HuH-7.5 (cell line): ENCODE measurements at places on chromosomes 3 and 15.
A peak's percentile ranks its signal among the peaks of the same experiment; 100 is the strongest.

- no peak for DNase-seq
These were observed 191.3 kb downstream of the LPP start for GRCh38 chr3:188345223-188345622.

DNA sequence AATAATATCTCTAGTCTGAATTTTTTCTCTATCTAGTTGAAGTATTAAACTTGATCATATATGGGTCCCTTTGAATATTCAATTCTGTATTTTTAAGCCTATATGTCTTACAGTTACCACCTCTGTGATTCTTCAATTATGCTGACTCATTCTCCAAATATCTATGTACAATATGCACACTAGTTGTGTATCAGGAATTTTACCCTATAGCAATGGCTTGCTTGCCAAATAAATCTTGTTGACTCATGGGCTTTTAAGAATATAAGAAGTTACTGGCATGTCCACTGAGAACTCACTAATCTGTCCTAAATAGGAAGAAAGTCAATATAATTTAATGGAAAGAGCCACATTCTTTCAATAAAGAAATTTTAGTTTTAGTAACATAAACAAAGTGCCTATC, 656.3 kb downstream of the RBMS3 start:
- DNase-seq, result no peak

DNA sequence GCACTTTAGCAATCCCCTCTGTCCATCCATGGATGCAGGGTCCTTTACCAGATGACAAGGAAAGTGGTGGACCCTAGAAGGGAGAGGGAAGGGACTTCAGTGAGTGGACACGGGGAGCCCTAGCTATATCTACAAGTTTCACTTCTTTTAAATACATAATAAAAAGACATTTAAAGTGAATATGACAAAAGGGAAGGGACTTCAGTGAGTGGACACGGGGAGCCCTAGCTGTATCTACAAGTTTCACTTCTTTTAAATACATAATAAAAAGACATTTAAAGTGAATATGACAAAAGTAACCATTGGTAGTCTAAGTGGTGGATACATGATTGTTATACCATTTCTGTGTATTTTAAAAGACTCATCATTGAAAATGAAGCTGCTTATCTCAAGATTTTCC, 81.9 kb upstream of the HES1 start:
- DNase-seq, result no peak

DNA sequence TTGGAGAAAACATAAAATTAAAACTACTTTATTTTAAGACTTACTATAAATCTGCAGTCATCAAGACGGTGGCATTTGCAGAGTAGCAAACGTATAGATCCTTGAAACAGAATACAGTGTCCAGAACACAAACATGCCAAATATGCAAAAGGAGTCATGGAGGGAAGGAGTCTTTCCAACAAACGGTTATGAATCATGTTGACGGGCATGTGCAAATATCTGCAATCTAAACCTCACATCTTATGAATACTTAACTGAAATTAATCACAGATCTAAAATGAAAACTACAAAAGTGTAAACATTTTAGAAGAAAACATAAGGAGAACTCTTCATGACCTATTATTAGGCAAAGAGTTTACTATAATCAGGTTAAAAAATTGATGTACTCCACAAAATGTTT, 69.4 kb downstream of the TFRC start:
- no peak for DNase-seq

DNA sequence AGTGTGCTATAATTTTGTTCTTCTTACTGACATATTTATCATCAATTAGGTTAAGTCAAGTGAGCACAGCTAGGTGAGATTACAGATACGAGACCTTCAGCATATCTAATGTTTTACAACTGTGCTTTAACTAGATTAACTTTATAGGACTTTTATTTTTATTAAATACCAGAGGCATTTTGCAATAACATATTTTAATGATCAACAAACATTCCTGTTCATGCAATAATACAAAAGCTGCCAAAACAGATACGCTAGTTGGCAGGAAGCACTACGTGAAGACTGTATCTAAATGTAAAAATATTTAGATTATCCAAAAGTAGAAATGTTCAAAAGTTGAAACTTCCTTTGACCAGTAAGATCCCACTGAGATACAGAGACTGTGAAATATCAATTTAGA, 139.1 kb downstream of the CBLB start:
- no peak for DNase-seq

DNA sequence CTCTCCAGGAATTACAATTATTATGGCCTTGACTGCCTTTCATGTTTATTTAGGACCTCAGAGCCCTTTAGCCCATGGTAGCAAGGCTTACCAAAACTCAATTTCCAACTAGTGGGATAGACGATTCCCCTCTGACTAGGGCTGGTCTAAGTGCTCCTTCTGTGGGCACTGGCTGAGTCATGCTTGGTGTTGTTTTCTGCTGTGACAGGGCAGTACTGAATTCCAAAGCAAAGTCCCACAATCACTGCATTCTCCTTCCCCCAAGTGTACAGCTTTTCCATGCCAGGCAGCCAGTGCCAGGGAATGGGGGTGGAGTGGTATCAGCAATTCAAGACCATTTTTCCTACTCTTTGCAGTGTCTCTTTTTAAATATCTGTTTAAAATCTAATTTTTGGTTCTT, 509.0 kb upstream of the NECTIN3 start:
- DNase-seq, result no peak

DNA sequence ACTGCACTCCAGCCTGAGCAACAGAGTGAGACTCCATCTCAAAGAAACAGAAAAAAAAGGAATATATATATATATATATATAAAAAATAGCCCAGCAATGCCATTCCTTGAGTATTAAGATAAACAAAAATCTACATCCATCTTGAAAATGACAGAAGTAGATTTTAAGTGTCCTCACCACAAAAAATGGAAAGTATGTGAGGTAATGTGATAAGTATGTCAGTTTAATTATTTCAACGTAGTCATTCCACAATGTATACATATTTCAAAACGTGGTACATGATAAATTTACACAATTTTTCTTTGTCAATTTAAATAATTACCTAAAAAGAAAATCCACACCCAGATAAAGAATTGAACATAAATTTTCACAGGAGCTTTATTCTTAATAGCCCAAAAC, 54.9 kb downstream of the HCN4 start:
- DNase-seq, result no peak

GRCh38 chr3:174767406-174767805, 91.7 kb upstream of the NAALADL2 start:
- DNase-seq, result no peak

GRCh38 chr3:94083261-94083660, 20.4 kb downstream of the NSUN3 start:
- DNase-seq, result no peak

GRCh38 chr3:115666920-115667737, 43.8 kb downstream of the GAP43 start:
- DNase-seq, result no peak

GRCh38 chr15:77617476-77618230, 15.1 kb downstream of the LINGO1 start:
- peak; percentile 98 for DNase-seq

DNA sequence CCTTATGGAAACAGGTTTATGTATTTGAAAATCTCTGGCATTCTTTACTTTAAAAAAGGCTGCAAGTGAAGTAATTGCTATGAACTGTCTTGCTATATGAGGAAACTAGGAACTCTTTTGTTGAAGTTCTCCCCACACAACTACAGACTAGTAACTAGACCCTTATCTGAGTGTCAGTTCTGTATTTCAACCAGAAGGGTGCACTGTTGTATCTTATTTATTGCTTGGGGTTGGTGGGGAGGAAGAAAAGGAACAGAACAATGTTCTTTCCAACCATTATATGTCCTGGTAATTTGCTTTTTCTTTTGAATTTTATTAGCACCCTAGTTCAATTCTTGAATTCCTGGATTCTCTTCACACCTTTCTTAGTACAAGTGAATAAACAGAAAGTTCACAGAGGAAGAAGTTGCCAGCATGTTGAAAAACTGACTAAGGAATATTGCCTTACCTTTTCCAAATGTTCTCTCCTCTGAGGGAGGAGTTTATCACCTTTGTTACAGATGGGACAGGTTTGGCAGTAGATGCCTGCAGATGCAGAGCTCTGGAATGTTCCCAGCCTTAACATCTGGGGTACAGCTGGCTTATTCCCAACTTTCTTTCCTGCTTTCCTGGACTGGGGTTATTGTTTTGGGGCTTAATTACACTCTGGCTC, 162.4 kb upstream of the CFAP20DC start:
- DNase-seq, result peak; percentile 5

GRCh38 chr3:166005126-166005525, 167.9 kb upstream of the BCHE start:
- no peak for DNase-seq

- no peak for DNase-seq
These were observed 5.9 kb downstream of the ZBTB20 start for GRCh38 chr3:115141033-115141757.

- DNase-seq, result no peak
These were observed 736.4 kb downstream of the FHIT start for GRCh38 chr3:60514866-60515265.

DNA sequence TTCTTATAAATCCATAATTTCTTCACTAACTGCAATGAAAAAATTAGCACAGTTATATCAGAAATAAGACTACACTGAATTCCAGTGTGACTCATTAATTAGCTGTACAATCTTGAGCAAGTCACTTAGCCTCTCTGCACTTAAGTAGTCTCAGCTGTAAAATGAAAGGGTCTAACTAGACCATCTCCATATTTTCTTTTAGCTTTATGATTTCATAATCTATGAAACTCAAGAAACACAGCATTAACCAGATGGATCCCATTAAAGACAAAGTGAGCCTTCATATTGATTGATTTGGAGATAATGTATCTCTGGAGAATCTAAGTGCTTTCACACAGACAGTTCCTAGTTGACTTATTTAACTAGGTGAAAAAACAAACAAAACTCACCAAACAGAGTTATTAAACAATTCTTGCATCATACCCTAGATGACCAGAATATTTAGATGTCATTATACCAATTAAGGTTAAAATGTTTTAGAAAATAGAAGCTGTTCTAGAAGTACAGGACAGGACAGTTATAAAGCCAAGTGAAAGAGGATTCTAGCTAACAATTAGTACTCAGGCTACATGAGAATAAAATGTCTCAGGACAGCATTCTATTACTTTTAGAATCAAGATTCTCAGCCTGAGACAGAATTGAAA, 11.2 kb downstream of the CSNK1G1 start:
- DNase-seq, result no peak

GRCh38 chr3:134326126-134326525, 48.1 kb downstream of the AMOTL2 start:
- no peak for DNase-seq

- no peak for DNase-seq
These were observed 79.1 kb upstream of the FAN1 start for GRCh38 chr15:30824518-30825195.

DNA sequence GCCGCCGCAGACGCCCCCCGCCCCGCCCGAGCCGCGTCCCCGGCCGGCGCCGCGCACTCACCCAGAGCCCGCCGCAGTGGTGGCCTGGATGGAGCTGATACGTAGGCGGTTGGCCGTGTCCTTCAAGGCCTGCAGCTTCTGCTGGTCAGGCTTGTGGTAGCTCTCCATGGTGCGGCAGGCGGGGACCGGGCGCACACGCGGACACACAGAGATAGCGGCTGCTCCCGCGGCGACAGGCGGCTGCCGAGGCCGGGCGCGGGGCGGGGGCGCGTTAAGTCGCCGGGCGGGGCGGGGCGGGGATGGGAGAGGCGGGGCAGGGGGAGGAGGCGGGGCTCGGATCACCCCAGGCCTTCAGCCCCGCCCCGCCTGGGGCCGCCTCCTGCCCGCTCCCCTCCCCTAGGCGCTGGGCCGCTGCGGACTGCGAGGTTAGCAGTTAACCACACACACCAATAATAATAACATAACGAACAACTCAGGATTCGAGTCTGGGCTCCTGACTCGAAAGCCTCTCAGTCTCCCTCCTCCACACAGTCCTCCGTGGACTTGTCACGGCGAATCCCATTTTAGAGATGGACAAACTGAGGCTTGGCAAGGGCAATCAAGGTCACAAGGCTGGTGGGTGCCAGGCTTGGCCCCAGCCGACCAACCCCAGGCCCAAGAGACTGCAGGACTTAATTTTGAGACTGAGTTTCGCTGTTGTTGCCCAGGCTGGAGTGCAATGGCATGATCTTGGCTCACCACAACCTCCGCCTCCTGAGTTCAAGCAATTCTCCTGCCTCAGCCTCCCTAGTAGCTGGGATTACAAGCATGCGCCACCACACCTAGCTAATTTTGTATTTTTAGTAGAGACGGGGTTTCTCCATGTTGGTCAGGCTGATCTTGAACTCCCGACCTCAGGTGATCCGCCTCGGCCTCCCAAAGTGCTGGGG, at the start of gene TKT:
Gene TKT (minus strand): TSS at position 248 of the 929 bp plus-strand sequence. CDS start 80 bp downstream, at position 168.
- DNase-seq, result peak; percentile 70

DNA sequence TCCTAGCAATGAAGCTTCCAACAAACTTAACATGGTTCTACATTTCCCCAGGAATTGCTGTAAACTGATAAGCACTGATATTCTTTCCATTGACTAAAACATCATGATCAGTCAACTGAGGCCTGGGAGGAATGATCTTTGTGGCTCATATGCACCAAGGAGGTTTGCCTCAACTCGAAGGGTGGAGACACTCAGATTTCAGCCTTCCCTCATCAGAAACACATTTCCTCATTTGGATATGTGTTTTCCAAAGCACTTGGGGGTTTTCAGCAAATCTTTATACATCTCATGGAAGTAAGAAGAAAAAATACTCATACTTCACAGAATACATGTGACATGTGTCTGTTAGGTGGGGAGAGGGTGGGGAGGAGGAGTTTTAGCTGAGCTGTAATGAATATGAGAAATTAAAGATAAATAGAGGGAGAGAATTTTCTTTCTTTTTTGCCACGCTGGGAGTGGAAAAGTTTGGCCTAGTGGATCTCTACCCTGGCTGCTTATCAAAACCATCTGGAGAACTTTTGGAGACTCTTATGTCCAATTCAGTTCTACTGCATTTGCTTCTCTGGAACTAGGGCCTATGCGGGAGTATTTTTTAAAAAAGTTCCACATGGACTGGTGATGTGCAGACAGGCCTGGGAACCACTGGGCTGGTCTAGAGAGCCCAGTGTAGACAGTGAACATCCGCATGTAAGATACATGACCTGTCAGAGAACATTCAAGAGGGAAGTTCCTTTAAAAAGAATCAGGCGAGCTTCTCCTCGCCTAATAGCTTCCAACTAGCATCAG, 301.0 kb upstream of the ICE2 start:
- DNase-seq, result no peak

- no peak for DNase-seq
These were observed 16.0 kb upstream of the LRRN1 start for GRCh38 chr3:3783210-3783609.

DNA sequence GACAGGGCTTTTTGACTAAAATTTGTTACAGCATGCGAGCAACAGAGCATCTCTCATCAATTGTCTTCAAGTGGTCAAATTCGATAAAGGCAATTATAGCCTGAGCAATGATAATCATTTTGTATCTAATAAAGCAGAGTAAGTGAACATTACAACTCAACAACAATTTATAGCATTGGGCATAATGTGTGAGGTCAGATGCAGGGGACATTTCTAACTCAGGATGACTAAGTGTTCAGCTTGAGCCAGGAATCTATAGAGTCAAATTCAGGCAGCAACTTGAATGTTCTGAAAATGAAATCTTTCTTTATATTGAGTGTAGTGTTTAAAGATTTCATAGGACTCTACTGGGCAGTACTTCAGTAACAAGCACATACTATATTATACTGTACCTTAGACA, 1226.0 kb downstream of the ZPLD1 start:
- DNase-seq, result no peak

- no peak for DNase-seq
These were observed 183.8 kb upstream of the THRB start for GRCh38 chr3:24678421-24678865.

GRCh38 chr15:98635848-98636247, 12.5 kb upstream of the IGF1R start:
- DNase-seq, result no peak

- no peak for DNase-seq
These were observed 27.6 kb downstream of the PRR23E start for GRCh38 chr3:127220497-127220896.

GRCh38 chr15:31163769-31164572, 62.4 kb upstream of the TRPM1 start:
- no peak for DNase-seq
